ENCODE measurements at places on chromosomes 4 and X. TPM values are rescaled to one million over a fixed set of nuclear protein-coding genes. Genes with fewer than 3 reads are reported as not detected.

DNA sequence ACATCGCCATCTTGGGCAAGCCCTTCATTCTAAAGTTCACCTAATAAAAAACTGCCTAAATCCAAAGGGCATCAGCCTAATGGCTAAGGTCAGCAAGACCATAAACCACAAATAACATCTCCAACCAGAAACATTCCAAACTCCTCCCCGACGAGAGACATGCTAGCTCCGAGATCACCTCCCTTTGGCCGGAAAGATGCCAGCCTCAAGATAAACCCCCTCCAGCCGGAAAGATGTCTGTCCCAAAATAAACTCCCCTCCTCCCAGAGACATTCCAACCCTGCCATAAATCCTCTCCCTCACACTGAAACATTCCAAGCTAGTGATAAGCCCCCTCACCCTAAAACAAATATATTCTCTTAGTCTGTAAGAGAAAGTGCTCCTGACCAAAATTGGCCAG, 13.3 kb upstream of the DYNLT3 start:
- DNase-seq = peak; percentile 32

DNA sequence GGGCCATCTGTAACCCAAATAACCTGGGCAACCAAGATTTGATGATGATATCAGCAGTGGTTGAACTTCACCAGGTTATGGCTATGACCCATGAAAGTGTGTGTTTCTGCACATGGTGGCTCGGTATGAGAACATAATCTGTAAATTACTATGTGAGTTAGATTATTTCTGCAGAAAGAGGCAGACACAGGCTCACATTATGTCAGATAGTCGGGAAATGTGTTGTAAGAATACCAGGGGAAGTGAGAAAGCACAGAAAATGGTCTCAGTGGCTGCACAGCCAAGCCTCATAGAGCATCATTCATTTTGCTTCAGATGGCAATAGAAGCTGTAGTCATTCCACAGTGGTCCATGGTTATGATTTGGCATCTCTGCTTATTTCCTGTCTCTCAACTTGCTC, 63.0 kb upstream of the RBPJ start:
- DNase-seq = no peak

GRCh38 chr4:40536032-40536431, 93.6 kb downstream of the RBM47 start:
- DNase-seq = no peak

GRCh38 chrX:8237718-8238117, 66.7 kb upstream of the VCX2 start:
- no peak for DNase-seq

The DNAAF6 gene
- not detected for total RNA-seq

DNA sequence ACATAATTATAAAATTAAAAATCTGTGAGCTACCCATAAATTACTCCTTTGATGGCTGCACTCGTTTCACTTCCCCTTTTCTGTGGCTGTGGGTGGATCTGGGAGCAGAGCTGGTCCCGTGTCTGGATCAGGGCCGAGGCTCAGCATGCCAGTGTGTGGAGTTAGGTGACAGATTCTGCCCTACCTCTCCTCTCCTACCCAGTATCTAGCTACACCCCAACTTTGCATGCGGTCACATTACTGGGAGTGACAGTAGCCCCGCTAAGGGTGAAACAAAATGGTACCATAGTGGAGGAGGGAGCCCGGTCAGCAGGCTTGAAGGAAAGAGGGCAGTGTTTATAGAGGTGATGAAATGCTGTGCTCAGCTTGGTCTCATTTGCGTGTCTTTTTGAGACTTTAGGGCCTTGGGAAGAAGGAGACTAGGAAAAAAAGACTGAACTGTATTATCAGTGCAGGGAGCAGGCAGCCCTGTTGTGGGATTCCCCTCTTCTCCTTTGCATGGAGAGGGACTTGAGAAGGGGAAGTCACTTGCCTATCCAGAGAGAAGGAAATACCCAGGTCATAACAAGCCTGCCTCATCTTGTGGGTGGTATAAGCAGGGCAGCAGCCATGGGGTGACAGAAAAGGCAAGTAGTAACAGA, 48.4 kb downstream of the ARHGAP10 start:
- DNase-seq = no peak

The RAB40AL gene
- total RNA-seq = not detected

DNA sequence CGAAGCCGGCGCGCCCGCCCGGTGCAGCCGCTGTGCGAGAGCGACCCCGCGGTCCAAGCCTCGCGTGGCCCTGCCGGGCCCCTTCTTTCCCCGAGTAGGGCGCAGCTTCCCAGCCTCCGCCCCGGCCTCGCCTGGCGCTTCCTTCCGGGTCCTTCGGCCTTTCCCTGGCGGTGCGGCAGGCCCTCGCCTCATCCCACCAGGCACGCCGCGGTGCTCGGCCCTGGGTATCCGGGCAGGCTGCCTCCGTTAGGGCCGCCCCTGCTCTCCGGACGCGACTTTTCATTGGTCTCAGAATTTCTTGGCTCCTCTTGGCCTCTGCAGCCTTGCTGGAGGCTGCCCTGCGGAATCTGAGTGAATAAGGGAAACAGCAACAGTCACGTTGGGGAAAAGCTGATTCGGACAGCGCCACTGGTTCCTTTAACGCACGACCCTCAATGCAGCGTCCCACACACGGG, 429 bp downstream of the UVSSA start:
- DNase-seq = peak; percentile 80

- DNase-seq = no peak
Measured at GRCh38 chr4:86614865-86615264, 20.8 kb downstream of the PTPN13 start.

The SSX1 gene
- total RNA-seq = not detected

GRCh38 chrX:883588-883987, 253.0 kb downstream of the SHOX start:
- DNase-seq = no peak

DNA sequence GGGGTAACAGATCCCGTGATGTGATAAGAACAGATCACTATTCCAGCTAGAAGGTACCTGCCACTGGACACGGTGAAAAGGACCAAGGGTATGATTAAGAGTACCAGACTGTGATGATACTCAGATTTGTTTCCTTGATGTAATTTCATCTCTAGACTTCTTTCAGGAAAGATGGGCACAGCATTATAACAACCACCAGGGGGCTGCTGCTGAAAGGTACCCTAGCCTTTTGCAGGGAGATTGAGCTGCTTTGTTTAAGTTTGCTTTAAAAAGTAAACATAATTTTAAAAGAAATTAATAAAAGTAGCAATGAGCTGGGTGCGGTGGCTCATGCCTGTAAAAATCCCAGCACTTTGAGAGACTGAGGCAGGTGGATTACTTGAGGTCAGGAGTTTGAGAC, 145.4 kb downstream of the EMCN start:
- no peak for DNase-seq

DNA sequence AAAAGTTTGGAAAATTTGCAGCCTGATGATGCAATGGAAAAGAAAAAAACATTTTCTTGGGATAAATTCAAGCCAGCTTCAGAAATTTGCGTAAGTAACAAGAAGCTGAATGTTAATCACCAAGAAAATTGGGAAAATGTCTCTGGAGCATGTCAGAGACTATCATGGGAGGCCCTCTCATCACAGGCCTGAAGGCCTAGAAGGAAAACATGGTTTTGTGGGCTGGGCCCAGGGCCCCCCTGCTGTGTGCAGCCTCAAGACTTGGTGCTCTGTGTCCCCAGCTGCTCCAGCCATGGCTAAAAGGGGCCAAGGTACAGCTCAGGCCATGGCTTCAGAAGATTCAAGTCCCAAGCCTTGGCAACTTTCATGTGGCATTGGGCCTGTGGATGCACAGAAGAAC, 1049.8 kb upstream of the GRIA3 start:
- no peak for DNase-seq

- no peak for DNase-seq
Measured at GRCh38 chr4:89299153-89299791, 8.3 kb downstream of the GPRIN3 start.

DNA sequence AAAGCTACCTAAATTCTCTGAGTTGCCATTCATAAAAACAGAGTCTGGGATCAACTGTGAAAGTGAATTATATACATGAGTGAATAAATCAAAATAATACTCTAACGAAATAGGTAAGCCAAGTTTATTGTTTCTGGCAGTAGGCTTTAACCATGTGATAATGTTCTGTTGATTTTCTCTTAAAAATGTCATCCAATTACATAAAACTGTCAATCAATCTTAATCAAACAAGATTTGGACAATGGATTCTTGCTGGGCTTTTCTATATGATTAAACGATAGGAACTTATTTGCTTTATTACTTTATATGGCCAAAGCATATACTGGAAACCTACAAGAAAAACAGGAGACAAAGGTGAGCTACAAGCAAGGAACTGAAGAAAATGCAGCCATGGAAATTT, 148.8 kb downstream of the INPP4B start:
- DNase-seq = no peak

The APLN gene
- total RNA-seq = 2.1 TPM

DNA sequence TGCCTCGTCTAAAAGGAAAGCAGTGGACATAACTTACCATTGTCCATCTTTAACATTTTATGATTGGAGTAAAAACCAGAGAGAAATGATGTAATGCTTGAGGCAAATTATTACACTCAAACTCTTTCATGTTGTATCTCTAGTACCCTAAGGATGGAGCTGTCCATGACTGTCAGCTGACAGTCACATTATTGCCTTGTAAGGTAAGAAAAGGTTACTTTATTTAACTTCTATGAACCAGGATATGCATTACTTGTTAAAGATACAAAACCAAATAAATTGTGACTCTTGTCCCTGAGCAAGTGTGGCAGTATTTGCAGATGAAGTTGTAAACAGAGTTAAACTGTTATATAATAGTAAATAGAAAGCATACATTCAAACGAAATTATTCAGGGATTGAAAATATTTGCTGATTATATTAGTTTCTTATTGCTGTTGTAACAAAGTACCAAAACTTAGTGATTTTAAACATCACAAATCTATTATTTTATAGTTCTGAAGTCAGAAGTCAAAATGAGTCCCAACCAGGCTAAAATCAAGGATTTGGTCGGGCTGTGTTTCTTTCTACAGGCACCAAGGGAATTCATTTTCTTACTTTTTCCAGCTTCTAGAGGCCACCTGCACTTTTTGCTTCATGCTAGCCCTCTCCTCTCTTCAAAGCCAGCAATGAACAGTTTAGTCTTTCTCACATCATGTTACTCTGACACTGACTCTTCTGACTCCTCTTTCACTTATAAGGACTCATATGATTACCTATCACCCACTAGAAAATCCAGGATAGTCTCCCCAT, 113.8 kb downstream of the CEP44 start:
- no peak for DNase-seq

DNA sequence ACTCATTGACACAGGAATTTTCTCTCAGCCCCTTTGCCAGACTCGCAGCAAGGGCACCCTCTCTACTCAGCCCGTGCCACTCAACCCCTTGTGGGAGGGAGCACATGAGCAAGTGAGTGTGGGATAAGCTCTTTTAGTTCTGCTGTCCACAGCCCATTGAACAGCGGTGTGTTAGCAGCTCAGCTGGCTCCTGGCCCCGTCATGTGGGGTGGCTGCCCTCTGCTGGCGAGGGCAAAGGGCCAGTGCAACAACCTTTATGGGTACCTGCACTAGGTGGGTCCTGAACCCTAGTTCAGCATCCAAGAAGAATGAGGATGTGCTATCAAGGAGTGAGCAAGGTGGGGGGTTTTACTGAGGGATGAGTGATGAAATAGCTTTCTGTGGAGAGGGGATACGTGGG, 85.0 kb upstream of the ZNF81 start:
- no peak for DNase-seq

DNA sequence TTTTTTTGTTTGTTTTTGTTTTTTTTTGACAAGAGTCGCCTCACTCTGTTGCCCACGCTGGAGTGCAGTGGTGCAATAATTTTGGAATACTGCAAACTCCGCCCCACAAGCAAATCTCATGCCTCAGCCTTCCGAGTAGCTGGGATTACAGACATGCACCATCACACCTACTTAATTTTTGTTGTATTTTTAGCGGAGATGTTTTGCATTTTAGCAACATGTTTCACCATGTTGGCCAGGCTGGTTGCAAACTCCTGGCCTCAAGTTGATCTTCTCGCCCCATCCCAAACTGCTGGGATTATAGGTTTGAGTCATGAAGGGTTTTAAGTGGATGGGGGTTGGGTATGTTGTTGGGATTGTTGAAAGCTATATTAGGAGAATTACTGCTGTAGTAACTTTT, 270.9 kb upstream of the LCORL start:
- DNase-seq = no peak

DNA sequence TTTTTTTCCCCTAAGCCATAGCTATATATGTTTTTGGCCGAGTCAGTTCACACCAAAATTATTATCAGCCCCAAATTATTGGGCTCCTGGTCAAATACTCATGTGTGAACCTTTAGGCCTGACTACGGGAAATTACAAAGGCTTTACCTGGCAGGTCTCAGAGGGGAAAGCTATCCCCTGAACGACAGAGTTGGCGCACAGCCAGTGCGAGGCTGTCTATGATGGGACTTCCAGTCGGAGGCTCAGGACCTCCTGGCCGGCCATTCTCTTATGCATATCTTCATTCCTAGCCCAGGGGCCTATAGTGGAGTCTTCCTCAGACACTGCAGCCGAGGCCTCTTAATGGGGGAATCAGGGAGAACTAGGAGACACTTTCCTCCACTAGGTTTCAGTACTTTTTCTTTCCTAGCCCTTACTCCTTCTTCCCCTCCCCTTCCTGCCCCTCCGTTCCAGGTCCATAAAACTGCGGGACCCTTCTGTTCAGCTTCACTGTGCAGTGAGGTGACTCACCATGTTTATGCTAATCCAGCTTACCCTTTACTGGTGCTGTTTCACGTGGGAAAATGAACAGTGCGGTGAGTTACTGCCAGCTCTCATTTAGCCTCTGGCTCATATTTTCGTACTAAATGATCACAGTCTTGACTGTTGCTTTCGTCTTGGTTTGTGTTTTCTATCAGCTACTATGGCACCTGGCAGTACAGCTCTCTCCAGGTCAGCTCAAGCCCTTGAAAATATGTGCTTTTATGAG, 533.9 kb downstream of the FSTL5 start:
- peak; percentile 16 for DNase-seq

DNA sequence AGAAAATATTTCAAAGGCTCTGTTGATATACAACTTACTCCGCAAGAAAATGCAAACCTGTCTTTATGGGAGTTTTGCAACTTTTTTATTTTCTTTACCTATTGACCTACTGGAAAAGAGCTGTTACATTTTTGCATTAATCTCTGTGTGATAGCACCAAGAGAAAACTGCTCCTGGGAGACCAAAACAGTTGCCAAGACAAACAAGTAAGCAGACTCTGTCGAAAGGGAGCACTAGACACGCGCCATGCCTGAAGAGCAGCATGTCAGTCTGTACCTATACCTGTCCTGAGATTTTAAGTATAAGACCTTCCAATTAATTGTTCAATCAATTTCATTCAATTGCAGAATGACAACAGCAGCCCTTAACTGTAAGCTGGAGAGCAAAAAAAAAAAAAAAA, 56.0 kb upstream of the TECRL start:
- no peak for DNase-seq

DNA sequence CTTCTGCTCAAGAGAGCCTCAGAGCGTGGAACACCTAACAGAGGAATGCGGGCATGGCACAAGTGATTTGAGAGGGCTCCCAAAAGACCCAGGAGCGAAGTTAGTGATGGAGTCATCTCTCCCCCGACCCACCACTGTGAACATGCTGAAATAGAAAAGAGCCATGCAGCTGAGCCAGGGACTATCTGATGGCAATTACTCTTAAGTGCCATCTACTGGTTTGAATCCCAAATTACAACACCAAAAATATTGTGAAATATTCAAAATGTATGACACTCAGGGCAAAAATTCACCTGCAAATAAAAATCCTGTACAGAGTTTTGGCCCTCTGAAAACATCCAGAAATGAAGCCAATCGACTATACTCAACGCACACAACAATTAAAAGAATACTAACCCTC, 2038.9 kb upstream of the ADGRL3 start:
- no peak for DNase-seq

All from astrocyte (in vitro differentiated cells and primary cell).